ENCODE measurements at places on chromosomes 5 and 9. TPM values are rescaled to one million over a fixed set of nuclear protein-coding genes. Genes with fewer than 3 reads are reported as not detected.

GFI1B gene
- not detected for total RNA-seq

CCDC69 gene
- total RNA-seq, result 1.5 TPM

PCDHB11 gene
- 0.11 TPM for total RNA-seq

PRR16 gene
- total RNA-seq, result not detected

RCL1 gene
- total RNA-seq, result 38.8 TPM

F12 gene
- total RNA-seq, result 22.9 TPM

SPINK13 gene
- total RNA-seq, result not detected

NACC2 gene
- total RNA-seq, result 38.0 TPM

AKNA gene
- 3.9 TPM for total RNA-seq

SPINK4 gene
- not detected for total RNA-seq

IL4 gene
- total RNA-seq, result not detected

HRH2 gene
- total RNA-seq, result 0.77 TPM

IFNA21 gene
- total RNA-seq, result not detected

CCDC192 gene
- not detected for total RNA-seq

PCDHA12 gene
- 3.4 TPM for total RNA-seq

IL13 gene
- not detected for total RNA-seq

DDX4 gene
- total RNA-seq, result not detected

MEGF10 gene
- not detected for total RNA-seq

MATR3 gene
- total RNA-seq, result 145 TPM

MELK gene
- 78.4 TPM for total RNA-seq

OR5C1 gene
- total RNA-seq, result not detected

IFNK gene
- total RNA-seq, result not detected

SLC23A1 gene
- total RNA-seq, result 1.9 TPM

Measured in A549 treated with GW870086 at 1 μM for 4 hours (cell line).